ENCODE measurements at places on chromosomes 12 and 14.

DNA sequence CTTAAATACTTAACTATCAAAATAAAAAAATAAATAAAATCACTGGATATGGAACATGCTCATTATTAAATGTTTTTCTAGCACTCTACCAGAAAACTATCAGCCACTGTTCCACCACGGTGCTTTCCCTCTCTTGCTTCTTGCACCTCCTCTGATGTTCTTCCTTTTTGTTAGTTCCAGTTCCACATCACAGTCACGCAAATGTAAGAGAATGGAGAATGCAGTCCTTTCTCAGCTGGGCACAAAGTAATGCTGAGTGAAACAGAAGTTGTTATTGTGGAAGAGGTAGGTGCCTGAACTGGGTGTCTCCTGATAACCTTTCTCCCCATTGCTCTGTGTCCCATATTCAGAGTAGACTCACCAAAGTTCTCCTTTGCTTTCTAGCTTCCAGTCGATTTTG lies 1116.9 kb upstream of the TMEM132C start:
- DNase-seq = no peak

DNA sequence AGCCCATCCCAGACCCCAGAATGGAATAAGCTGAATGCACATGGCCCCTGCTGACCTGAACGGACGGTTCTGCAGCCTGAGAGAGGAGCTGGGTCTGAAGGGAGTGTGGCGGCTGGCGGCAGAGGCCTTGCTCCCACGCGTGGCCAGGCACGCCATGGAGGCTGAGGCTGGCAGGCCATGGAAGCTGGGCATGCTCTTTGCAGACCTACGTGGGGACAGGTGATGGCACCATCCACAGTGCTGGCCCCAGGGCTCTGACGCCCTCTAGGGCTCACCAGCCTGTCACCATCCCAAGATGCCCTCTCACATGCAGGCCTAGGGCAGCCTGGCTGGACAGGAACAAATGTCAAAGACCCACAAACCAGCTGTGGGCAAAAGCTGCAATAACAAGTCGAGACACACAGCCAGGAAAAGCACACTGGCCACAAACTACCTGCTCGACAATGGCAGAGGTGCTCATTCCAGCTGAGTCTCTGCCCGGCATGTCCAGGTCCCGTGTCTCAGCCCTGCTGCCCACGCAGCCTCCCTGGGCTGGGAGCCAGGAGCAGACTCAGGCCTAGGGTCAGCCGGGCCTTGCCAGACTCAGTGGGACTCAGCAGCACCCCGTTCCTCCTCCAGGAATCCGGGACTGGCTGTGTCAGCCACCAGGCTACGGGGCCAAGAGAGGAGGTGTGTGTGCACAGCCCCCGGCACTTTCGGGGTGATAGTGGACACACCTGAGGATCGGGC lies 19.7 kb downstream of the BTBD6 start:
- DNase-seq = no peak

GRCh38 chr14:36099619-36100018 lies 76.9 kb downstream of the PTCSC3 start:
- DNase-seq = no peak

DNA sequence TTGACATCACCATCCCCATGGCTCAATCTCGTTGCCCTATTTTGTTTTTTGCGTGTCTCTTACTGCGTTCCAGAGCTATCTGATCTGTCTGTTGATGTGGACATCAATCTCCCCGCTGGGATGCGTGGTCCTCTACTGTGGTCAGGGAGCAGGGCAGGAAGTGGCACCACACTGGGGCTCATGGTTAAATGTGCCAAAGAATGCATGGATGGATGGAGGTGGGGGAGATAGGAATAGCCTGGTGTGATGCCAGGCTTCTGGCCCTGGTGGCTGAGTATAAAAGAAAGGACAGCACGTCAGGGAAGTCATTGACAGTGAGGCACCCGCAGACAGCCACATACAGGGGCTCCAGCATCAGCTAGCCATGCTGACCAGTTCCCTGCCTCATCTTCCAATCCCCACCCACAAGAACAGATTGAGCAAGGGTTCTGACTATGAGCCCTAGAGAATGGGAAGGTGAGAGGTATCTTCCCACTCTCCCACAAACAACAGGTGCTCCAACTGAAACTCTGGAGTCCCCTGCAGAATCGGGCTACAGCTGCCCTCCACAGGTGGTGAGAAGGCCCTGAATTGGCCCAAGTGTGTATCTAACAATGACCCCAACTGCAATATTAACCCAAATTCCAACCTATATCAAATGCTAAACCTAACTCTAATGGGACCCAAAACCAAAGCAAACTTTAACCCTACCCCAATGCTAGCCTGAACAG lies 2.7 kb upstream of the BEGAIN start:
- DNase-seq = no peak

DNA sequence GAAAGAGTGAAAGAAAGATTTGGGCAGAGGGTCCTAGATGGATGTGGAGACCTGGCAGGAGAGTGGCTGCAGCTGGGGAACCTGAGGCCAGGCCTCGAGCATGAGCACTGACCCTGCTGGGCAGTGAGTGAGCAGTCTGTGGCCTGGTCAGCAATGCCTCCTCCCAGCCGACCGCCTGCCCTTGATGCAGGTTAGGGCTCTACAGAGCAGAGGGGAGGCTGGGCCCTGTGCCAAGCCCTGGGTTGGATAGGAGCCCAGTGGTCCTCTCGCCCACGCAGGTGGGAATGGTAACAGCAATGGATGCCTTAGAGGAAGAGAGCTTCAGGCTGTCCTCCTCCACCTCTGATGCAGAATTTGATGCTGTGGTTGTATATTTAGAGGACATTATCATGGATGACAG lies 59.8 kb downstream of the RAB35 start:
- no peak for DNase-seq

DNA sequence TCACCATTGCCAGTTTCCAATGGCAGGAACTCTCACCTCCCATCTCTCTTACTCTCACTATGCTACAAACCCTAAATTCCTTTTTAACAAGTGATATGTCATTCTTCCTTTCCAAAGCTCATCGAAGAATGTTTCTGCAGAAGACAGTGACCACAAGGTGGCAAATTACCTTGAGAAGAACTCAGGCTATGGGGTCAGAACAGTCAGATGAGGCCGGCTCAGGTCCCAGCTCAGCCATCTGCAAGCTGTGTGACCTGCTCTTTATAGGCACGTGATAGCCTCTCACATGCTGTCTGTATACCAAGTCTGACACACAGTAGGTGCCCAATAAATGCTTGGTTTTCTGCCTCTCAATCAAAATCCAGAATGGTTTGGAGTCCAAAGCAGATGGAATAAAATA lies 80.7 kb downstream of the FOXN3 start:
- no peak for DNase-seq

GRCh38 chr14:52400846-52401245 lies 86.7 kb downstream of the PTGER2 start:
- DNase-seq = no peak

DNA sequence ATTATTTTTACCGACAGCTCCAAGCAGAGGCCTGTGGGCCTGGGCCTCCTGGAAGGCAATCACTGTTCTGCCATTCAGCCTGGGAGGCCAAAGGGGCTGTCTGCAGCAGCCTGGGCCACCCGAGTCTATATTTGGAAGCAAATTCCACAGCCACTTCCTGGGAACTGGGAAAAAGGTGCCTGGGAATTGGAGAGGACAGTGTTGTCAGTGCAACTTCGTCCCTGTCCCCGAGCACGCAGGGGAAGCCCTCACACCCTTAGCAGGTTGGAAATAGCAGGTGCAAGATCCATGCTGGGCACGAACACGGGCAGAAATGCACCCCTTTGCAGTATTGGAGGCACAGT lies 9.6 kb upstream of the TBX5 start:
- no peak for DNase-seq

- DNase-seq = no peak
These were observed 29.8 kb downstream of the ITPK1 start for GRCh38 chr14:93085911-93086310.

DNA sequence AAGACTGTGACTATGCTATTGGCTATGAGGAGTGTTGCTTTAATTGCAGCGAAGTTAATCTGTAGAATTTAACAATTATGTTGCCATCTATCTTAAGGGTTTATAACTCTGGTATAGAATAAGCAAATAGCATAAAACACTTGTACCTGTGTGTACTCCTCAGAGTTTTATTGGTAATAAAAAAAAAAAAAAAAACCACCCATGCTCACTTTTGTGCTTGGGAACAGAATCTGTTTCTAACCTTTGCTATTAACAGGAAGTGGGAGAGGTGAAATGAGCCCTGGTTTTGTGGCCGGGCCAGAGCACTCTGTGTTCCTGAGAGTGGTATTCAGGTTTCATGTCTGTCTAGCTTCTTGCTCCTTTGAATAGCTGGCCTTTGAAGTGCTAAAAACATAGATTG lies 53.1 kb downstream of the PDE3A start:
- DNase-seq = no peak

Measured in hippocampal formation (tissue), 2 donors.